ENCODE measurements at places on chromosomes 6 and 20.

- DNase-seq, result peak; percentile 20
These were observed 258.7 kb downstream of the LRFN2 start for GRCh38 chr6:40328386-40328985.

DNA sequence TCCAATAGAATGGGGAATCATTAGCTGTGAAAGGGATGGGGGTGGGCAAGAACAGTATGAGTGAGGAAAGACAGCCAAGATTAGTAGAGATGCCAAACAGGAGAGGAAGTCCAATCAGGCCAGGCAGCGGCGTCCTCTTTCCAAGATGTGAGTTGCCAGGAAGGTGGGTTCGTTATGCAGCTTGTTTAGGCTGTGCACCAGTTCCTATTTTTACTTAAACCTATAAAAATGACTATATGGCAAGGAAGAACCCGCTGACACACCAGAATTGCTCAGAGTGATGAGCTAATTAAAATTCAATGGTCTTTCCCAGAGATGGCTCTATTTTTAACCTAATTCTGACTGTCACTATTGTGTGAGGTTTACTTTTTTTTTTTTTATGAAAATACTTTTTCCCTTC, 88.2 kb downstream of the SLC22A23 start:
- DNase-seq, result no peak

GRCh38 chr6:121723623-121724022, 288.2 kb downstream of the GJA1 start:
- DNase-seq, result no peak

DNA sequence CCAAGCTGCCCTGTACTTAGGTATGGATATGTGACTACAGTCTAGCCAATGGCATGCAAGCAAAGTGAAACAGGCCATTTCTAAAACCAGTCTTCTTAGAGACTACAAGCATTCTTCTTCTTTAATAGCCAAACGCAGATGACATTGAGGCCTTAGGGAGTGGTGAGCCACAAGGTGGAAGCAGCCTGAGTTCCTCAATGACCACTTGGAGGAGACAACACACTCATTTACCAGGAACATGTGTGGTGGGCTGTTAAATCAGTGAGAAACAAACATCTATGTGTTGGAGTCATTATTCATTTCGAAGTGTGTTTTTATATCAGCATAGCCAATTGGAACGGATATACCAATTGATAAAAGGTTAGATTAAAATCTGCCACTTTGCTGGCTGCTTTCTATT, 122.0 kb downstream of the GFRAL start:
- no peak for DNase-seq

GRCh38 chr6:2797564-2798031, 32.4 kb downstream of the WRNIP1 start:
- DNase-seq, result no peak

- DNase-seq, result no peak
These were observed 618.9 kb upstream of the GJE1 start for GRCh38 chr6:141513830-141514229.

DNA sequence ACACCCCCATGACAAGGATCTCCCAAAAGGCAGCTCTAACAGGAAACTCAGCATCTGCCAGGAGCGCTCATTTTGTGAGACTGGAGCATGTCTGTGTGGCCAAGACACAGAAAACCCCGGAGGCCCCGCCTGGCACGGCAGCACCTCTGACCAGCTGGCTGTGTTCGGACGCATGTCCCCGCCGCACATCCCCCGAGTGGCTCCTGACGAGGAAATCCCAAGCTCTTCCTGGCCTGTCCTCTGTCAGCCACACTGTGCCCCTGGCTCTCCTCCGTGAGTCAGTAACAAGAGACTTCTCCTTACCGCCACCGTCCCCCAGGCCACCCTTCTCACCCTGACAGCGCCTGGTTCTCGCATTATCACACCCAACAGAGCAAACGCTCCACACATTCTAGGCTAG, 14.4 kb downstream of the SLC2A4RG start:
- no peak for DNase-seq

DNA sequence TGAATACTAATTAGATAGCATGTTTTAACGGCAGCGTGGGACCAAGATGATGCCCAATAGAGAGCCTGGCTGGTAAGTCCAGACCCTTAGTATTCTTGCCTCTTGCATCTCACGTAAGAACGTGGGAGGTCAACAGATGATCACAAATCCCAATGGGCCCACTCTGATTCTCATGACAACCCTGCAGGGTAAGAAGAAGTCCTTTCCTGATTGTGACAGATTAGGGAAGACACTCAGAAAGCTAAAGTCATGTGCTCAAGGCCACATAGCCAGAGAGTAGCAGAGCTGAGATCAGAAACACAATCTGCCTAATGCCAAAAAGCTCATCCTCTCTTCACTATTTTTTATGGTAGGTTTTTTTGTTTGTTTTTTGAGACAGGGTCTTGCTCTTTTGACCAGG, 103.8 kb downstream of the RALGAPA2 start:
- DNase-seq, result no peak

DNA sequence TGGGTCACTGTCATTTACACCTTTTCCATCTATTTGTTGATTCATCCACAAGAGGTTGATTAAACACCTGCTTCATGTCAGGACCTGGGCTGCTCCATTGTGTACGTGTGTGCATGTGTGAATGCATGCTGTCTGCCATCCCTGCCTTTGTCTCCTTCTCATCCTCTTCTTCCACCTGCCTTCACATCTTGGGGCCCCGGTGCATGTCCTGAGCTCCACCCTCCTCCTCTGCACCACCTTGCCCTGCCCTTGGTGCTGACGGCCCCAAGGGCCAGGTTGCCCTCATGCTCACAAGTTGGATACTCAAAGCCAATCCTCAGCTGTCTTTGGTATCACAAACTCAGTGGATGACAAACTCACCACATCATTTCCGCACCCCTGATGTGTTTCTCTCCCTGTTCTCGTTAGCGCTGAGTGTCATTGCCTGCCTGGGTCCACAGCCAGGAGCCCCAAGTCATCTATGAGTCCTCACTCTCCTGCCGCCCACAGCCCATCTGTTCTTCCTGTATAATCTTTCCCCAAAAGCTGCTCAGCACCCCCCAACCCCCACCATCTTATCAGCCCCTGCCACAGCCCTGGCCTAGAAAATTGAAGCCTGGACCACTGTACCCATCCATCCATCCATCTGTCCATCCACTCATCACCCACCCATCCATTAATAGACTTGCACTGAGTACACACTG, 85.0 kb downstream of the SRC start:
- DNase-seq, result no peak

- no peak for DNase-seq
These were observed 41.1 kb downstream of the DYNLT1 start for GRCh38 chr6:158603261-158604047.

- no peak for DNase-seq
These were observed 542 bp downstream of the ATP5F1E start for GRCh38 chr20:59031564-59032022.

DNA sequence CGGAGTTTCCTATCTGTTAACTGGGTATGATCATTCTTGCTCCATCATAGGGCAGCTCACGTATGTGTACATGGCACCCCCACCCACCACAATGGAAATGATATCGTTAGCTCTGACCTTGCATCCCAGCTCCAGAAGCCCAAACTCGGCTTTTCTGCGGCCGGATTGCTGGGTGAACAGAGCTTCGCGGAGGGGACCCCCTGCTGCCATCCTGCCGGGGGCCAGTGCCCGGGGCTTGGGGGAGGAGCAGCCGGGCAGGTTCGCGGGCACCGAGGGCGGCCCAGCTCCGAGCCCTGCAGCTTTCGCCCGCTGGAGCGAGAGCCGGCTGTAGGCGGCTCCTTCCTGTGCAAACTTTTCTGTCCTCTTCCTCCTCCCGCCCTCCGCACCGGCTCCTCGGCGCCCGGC, 24.9 kb upstream of the FUCA2 start:
- DNase-seq, result peak; percentile 52

DNA sequence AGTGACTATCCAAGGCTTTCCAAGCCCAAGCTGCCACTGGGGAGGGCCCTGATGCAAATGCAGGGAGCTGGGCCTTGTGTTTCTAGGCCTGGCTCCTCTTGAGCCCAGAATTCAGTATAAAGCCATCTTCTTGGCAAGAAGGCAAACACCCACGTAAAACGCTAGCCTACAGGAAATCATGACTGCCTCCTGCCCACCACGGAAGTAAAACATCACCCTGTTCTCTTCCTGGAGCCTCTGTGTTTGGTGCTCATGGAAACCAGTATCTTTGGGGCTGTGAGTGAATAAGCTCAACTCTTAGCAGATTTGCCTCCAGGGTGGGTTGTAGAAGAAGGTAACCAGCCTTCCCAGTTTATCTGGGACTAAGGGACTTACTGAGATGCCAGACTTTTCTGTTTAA, 271.0 kb downstream of the ZNF217 start:
- DNase-seq, result no peak

DNA sequence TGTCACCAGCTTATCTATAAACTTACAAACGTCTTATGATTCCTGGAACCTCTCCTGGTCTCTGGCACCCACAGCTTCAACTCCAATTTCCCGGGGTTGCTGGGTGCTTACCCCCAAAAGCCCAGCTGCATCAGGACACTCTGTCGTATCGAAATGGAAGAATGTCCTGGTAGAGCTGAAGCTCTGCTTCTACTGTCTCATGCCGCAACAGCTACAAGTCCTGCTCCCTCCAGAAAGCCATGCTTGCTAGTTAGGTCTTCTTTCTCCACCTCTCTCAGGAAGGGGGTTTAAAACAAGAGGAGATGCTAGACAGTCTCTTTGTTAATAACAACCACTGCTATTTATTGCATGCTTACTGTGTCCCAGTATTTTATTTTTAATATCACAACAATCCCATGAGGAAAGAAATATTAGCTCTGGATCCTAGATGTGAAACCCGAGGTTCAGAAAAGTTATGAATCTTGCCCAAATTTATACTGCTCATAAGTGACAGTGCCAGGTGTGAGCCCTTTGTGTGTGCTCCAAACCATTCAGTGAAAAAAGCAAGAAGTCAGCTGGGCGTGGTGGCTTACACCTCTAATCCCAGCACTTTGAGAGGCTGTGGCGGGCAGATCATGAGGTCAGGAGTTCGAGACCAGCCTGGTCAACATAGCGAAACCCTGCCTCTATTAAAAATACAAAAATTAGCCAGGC, 82.3 kb upstream of the GCM1 start:
- no peak for DNase-seq

DNA sequence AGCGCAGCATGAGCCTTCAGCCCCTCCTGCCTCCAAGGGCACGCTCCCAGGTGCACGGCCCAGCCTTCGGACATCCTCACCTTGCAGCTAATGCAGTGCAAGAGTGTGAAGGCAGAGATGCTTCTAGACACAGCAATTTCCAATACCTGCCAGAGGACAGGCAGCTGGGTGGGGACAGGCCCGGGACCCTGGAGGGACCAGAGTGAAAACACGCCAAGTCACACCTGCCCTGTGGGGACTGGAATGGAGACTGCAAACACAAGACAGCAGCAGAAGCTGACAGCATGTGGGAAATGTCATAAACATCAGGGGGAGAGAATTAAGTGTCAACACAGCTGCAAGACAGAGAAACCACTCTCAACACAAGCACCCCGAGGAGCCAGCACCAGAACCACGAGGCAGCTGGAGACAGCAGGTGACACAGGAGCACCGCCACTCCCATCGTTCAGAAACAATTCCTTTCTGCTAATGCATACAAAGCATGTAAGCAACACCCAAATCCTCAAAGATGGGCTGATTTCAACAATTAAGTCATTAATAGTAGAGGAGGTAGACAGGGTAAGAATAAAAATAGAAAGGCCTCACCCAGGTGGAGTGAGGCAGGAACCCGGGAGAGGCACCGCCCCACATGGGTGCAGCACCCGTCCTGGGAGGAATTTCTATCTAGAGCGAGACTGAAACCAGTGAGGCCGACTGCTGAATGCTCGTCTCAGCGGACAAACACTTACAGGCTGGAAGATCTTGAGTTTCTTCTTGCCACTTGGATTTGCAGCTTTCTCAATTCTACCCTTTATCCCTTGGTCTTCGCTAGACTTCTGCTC, 17.1 kb downstream of the DIDO1 start:
- no peak for DNase-seq

DNA sequence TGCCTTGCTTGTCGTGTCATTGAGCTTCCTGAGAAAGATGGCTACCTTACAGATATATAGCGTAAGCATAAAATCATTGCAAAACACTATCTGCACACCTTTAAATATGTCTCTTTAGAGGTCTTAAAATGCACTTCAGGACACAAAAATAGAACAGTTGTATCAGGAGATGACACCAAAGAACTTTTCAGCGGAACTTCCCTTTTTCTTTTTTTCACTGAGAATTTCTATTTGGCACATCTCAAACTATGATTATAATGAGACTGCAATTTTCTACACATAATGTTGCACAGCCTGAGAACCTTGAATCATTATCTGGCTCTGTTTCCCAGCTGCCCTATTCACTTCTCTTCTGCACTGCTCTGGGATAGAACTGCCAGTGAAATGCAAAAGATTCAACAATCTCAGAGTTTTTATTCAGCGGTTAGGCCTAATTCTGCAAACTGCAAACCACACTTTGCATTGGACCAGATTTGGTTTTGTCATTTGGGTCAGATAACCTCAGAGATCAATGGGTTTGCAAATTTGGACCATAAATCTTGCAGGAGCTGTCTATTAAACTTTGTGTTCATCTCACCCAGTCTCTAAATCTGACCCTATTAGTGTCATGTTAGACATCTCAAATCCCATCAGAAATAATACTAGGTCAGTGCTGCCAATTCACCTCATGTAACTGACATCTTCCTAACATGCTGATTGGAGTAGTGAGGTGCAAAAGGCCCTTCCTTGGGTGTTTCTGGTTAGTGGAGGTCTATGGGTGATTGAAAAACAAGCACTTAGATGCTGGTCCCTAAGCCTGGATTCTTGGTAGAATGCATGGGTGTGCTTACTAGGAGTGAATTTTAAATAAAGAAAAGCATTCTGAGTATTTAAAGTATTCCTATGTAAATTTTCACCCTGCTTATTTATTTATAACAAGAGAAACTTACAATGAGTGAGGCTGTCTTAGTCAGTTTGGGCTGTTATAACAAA, 382.7 kb downstream of the UTRN start:
- DNase-seq, result no peak

DNA sequence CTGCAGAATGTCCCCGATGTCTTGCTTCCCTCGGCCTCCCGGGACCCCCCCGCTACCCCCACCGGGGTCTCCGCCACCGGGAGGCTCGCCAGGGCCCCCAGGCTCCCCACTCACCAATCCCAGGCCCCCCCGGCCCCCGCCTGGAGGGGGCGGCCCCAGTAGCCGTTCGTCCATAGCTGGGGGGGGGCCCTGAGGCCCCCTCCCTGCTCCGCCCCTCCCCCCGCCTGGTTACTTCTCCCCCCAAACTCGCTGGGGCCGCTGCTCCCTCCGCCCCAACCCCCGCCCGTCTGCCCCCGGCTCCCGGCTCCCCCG, 304 bp downstream of the PBX2 start:
- no peak for DNase-seq

DNA sequence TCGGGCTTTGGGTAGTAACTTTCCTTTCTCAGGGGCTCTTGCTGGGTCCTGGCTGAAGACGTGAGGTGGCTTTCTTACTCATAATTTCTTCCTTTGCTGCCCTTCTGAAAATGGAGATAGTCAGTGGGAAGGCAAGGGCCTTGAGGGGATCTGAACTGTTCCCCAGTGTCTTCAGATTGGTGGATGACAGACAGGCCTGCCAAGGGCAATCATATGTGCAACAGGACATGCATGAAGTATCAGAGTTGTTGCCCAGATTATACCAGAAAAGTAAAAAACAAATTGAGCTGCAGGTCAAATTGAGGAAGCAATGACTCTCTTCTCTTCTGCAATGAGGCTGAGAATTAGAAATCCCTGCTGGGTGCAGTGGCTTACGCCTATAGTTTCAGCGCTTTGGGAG, 71.6 kb upstream of the PAX1 start:
- DNase-seq, result no peak

- no peak for DNase-seq
These were observed 95.5 kb downstream of the KCNB1 start for GRCh38 chr20:49386848-49387580.

Data from activated gamma-delta T cell treated with Interleukin-2 at 50 U/mL for 16 hours (primary cell).